ENCODE measurements at places on chromosomes 11 and 22.

DNA sequence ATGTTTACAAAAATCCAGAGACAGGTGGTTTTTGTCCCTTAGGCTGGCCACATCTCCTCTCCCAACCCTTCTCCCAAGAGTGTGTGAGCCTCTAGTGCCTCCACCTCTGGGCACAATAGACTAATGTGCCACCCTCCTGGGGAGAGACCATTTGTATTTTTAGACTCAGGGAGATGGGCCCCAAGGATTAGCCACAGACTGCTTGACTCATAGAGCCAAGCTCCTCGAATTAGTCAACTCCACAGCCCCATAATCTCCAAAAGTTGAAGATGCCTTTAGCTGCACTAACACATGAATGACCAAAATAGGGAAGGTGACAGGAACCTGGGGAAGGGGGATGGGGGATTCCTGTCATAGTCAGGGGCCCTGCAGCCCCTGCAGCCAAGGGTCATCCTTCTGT, 53.0 kb upstream of the LRRC32 start:
- no peak for DNase-seq

DNA sequence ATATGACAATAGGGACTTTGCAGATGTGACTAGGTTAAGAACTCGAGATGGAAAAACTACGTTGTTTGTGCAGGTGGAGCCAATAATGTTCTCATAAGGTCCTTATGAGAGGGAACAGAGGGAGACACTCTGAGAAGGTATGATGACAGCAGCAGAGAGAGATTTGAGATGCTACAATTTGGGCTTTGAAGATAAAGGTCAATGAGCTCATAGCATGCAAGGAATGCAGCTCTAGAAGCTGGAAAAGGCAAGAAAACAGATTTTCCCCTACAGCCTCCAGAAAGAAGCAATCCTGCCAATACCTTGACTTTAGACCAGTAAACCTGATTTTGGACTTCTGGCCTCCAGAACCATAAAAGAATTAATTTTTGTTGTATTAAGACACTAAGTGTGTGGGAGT, 21.1 kb downstream of the FAM76B start:
- no peak for DNase-seq

DNA sequence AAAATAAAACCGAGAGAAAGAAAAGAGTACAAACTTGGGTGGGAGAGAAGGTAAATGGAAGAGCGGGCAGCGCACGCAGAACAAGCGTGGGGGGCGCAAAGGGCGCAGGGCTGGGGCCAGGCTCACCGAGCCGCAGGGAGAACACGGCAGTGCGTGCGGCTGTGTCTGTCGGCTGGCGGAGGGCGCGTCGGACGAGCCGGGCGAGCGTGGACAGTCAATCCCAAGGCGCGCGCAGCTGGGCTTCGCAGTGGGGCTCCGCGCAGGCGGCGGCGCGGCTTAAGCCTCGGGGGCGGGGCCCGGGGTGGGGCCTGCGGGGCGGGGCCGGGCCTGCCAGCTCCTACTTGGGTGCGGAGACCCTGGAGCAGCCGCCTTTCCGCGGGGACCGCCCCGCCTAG, at the start of gene UCP2:
Gene UCP2, minus strand, starts transcription at position 249 of the 395 bp plus-strand sequence. CDS start 4,465 bp downstream, outside the sequence.
- DNase-seq = peak; percentile 86

- DNase-seq = no peak
Observed at GRCh38 chr11:114056409-114056808, 3.1 kb upstream of the ZBTB16 start.

GRCh38 chr11:62491571-62492329, 54.9 kb downstream of the AHNAK start:
- DNase-seq = no peak

DNA sequence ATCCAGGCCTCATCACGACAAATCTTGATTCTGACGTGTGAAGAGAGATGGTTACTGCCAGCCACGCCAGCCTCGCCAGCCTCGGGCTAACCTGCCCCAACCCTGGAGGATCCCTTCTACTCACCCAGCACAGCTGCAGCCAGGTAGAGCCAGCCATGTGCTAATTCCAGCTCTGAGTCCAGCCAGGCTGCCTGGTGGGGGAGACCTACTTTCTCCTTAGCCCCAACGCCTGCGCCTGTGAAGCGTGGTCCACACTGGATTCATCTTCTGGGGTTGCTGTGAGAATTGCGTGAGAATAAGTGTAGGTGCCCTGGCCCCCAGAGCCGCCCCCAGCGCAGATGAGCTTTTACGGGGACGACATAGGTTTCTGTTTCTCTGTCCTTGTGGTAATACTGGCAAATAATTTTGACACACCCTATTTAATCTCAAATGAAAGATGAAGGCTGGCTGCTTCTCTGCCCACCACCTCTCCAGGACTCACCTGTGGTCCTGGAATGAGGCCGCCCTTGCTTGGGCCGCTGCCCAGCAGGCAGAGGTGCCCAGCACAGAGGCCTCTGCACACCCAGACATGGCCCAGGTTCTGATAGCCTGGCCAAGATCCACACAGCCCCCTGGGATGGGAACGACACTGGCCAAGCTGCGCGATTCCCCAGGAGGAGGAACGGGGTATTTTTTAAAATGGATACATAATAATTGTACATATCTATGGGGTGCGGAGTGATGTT, 528.4 kb downstream of the TBC1D22A start:
- DNase-seq = no peak

DNA sequence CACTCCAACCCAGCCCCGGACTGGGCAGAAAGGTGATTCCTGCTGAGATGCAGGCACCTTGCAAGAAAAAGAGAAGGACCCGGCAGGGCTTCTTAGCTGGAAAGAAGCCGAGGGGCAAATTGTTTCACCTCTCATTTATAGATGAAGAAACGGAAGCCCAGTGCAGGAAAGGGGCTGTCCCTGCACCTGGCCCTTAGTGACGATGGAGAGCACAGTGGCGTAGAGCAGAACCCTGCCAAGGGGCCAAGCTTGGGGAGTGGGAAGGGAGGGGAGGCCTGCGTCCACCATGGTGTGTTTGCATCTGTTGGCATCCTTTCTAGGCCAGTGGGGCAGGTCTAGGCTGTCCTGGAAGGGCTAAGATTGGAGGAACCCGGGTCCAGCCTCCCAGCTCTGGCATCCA, 7.8 kb upstream of the MS4A15 start:
- no peak for DNase-seq

GRCh38 chr11:41459465-41460401, at the start of gene LRRC4C:
Gene LRRC4C (minus strand): TSS chr11:41459652.
- no peak for DNase-seq

GRCh38 chr22:17536269-17536668, 27.0 kb upstream of the SLC25A18 start:
- no peak for DNase-seq

GRCh38 chr11:13008625-13009475, at the start of gene RASSF10:
Gene RASSF10 (plus strand): TSS chr11:13009316. CDS start chr11:13009577, 261 bp downstream.
- DNase-seq = no peak

DNA sequence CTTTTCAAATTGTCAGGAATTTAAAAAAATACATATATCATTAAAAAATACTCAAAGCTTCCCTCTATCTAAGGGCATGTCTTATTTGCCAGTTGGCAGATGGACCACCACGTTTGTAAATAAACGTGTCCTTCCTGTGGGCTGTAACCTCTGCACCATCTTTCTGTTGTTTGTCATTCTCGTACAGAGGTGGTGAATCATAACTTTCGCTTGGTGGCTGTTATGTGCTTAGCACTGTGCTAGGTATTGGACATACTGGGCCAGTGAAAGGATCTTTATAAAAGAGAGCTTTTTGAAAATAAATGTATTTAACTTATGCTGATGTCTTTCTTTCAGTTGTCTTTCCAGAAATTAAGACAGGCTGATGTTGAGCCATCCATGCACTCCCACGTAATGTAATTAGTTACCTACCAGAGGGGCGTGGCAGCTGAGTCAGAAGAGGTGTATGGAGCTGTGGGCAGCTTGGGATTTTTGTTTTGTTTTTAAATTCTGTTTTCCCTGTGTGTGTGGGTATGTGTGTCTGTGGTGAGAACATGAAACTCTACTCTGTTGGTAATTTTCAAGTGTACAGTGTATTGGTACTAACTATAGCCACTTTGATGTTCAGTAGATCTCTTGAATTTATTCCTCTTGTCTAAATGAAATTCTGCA, 62.7 kb downstream of the TECTA start:
- DNase-seq = no peak

GRCh38 chr11:68911731-68912130, 8.0 kb downstream of the IGHMBP2 start:
- DNase-seq = no peak

DNA sequence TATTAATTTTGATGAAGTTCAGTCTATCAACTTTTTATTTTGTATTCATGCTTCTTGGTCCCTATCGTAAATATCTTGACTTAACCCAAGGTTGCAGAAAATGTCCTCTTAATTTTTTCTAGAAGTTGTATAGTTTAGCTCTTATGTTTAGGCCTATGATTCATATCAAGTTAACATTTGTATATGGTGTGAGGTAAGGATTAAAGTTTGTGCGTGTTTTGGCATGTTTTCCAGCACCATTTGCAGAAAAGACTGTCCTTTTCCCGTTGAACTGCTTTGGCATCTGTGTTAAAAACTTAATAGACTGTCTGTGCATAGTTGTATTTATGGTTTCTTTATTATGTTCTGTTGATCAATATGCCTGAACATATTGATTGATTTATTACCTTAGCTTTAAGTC, 42.3 kb downstream of the ARHGEF12 start:
- no peak for DNase-seq

DNA sequence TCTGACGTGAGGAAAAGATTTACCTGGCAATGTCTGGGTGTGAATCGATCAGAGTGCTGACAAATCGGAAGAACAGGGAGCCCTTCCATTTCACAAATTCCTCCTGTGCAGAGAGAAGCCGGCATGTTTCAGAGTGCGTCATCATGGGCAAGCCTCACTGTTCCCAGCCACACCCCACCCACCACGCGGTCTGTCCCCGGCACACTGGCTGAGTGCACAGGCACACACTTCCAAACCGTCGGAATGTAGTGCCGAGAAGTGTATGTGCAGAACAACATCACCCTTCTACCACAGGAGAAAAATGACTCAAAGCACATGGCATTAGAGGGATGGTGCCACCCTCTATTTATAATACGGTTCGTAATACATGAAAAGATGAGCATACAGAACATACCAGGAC, 47.5 kb downstream of the NCAPD3 start:
- no peak for DNase-seq

GRCh38 chr11:118082880-118083552, 3.7 kb downstream of the SMIM35 start:
- DNase-seq = no peak

GRCh38 chr11:19599681-19600080, 113.0 kb upstream of the NAV2 start:
- DNase-seq = no peak

DNA sequence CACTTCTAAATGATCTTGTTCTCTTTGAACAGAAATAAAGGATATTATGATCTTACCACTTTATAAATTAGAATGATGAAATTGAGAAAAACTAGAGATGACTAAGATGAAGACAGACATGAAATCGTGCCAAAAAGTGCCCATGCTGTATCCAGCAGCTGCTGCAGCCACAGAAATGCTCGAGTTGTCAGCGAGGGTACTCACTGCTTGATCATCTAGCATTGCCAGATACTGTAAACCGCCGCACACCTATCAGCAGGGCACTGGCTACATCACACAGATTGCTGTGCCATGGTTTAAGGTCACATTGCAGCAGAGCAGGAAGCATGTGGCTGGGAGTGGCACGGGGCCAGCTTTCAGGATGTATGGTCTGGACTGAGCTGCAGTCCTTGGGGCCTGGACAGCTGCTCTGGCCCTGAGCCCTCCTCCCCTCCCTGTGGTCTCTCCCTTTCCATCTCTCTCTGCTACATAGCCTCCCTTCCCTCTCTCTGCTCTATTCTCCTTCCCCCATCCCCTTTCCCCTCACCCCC, 51.0 kb upstream of the SEPTIN5 start:
- no peak for DNase-seq

DNA sequence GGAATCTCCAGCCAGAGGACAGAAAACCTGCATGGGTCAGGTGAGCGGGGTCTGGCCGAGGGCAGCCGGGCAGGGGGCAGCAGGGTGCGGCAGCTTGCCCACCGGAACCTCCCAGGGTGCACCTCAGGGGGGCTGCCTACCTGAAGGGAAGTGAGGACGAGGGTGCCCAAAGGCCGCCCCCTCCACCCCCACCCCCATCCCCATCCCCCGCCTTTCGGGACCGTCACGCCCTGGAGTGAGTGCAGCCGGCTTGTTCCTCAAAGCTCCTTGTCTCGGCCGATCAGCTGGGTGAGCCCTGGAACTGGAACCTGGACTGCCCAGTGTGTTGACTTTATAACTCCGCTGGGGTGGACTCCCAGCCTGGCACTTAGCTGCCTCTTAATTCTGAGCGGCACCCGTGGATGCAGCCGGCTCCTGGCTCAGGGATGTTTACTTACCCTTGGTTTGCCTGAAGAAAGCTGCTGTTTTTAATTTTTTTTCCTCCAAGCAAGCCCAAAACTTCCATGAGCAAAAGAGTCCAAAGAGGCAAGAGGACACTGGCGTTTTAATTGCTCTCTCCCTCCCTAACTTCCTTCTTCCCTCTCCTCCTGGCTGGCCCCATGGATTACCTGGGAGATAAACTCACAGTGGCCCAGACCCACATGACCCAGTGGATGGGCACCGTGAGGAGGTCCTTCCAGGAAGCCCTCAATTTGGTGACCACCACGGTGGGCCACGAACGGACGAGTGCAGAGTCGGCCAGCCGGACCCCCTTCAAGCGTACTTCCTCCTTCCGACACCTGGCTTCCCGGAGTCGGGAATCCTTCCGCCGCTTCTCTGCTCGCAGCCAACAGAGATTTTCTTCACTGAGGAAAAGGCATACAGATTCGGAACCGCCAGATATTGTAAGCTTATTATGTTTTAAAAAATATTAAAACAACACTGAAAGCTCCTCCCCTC, 87.8 kb upstream of the CRYBB3 start:
- no peak for DNase-seq

DNA sequence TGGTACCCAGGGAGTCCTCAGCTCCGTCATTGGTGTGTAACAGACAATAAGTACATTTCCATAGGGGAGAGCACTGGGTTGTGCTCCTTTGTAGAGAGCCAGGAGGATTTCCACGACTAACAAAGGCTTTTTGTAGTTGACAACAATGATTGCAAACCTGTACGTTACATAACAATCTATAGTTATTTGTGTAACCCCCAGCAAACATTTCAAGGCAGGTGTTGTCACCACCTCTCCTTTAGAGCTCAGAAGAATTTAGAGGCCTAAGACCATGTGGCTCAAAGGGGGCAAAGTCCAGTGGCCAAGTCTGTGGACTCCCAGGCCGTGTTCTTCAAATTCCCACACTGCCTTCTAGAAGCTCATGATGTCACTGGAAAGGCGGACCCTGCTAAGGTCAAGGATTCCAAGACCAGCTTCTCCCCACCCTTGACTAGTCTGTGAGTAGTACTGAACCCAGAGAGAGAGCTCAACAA, 15.8 kb downstream of the RPL27A start:
- no peak for DNase-seq
